ENCODE measurements at places on chromosomes 11 and 22.

- no peak for DNase-seq
These were observed 52.4 kb upstream of the TYR start for GRCh38 chr11:89125298-89125697.

GRCh38 chr11:81368192-81368591, 1365.5 kb downstream of the FAM181B start:
- DNase-seq = no peak

- no peak for DNase-seq
These were observed 850 bp upstream of the MIF start for GRCh38 chr22:23893121-23893944.

- DNase-seq = no peak
These were observed 14.3 kb upstream of the ANKK1 start for GRCh38 chr11:113373306-113373705.

DNA sequence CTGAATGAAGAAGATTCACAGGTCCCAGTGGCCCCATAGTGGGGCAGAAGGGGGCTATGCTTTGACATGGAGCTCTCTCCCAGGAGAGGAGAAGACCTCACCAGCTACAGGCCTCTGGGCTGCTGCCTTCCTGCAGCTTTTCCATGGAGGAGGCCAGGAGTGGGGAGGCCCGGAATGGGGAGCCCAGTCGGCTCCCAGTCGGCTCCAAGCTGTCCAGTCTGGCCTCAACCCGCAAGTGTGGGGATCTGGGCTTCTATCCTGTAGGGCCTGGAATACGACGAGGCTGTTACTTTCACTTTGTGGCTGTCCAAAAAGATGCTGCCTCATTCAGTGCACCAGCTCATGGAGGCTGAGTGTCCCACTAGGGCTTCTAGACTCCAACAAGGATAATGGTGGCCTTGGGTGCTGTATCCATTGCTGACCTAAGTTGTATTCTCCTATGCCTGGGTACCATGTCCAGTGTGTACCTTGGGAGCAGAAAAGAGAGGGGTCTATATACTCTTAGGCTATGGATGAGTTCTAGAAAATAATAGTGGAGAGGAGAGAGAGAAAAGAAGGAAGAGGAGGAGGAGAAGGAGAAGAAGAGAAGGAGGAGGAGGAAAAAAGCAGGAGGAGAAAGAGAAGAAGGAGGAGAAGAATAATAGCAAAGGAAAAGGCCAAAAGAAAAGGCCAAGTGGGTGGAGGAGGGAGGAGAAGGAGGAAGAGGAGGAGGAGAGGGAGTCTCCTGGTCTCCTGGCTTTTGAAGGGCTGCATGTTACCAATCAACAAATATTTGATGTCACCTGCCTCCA, 1.1 kb downstream of the MYO18B start:
- DNase-seq = no peak

DNA sequence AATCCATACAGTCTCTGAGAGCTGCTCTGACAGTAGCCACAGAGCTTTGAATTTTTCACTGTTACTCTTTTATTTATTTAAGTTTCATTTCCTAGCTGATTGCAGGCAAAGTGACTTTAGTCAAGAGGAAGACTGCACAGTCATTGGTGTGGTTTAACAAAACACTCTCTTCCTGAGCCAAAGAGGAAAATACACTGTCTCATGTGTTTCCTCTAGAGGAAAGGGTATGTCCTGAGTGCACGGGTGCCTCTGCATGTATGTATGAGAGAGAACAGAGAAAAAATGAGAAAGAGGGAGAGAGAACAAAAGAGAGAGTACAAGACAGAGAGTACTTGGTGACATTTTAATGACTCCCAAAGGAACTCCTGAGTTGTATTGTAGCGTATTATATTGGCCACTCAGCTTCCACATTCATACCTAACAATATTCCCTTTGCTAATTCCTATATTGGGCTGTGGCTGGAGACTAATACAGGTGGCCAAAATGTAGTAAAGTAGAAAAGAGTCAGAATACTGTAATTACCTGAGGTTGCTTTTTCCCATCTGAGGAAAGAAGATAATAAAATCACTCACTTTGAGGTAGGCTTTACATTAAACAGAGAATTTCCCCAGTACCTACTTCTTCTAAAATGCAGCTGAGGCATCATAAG, at the start of gene OR4D9:
TSS of gene OR4D9 (plus strand) at position 599 of the 649 bp plus-strand sequence. CDS start 3,374 bp downstream, outside the sequence.
- DNase-seq = no peak

DNA sequence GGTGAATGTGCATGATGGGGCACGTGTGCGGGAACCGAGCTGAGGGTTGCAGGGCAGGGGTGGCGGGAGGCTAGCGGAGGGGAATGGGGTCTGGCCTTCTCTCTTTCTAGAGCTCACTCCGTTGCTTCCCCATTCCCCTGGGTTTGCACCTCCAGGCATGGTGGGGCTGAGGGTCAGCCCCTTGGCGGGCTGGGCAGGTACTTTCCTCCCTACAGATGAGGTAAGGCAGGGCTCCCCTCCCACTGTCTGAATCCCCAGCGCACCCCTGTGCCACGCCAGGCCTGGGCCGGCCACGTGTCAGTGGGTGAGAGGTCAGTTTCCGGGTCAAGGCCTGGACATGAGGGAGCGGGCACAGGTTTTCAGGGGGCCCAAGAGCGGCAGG, 8.9 kb downstream of the SUSD2 start:
- no peak for DNase-seq

DNA sequence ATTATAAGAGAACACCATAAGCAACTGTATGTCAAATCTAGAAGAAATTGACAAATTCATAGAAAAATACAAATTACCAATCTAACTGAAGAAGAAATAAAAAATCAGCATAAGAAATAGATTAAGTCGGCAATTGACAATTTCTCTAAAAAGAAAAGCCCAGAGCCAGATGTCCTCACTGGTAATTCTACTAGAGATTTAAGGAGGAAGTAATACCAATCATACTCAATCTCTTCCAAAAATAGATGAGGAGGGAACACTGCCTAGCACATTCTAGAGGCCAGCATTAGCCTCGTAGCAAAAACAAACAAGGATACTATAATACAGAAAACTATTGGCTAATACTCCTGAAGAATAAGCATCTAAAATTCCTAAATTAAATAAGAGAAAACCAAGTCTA, 40.4 kb upstream of the IGLL5 start:
- no peak for DNase-seq

- DNase-seq = no peak
These were observed 1.5 kb downstream of the SIDT2 start for GRCh38 chr11:117180020-117180419.

GRCh38 chr11:66069715-66070603, at the start of gene PACS1:
PACS1 (plus strand) TSS chr11:66070272; CDS start chr11:66070487, 215 bp downstream.
- peak; percentile 36 for DNase-seq

DNA sequence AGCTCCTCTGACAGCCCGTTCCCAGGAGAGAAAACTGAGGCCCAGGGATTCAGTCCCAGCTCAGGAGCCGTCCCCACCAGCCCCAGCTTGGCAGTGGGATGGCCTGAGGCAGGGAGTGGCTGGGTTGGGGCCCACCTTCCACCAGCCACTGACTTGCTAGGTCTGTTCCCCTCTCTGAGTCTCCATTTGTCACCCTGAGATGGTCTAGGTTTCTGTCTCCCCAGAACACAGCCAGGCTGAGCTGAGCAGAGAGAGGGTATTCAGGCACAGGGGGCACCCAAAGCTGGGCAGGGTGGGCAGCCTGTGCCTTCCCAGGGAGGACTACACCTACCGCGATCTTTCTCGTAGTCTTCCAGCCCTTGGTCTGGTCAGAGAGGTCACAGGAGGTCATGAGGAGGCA, 95.7 kb downstream of the PDE2A start:
- DNase-seq = no peak

GRCh38 chr11:77136074-77136473, 8.0 kb downstream of the MYO7A start:
- no peak for DNase-seq

- DNase-seq = no peak
These were observed 54.2 kb upstream of the AMPD3 start for GRCh38 chr11:10400856-10401255.

DNA sequence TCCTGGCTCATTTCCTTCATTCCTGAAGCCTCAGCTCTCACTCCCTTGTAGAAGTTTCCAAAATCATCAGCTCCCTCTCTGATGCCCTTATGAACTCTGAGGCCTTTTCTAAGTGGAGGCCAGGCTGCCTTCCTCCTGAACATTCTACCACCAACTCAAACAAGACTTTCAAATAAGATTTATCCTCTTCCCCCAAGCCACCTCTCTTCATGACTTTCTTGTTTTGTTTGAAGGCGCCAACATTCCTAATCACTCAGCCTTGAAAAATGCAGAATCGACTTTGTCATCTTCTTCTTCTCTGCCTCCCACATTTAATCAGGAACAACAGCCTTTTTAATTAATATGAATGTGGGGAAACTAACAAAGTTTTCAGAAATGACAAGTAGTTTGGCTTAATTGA, 927.9 kb downstream of the OPCML start:
- DNase-seq = no peak

GRCh38 chr22:24578355-24579257, 14.3 kb downstream of the LRRC75B start:
- no peak for DNase-seq

- DNase-seq = no peak
These were observed 65.4 kb downstream of the TP53I11 start for GRCh38 chr11:44885065-44885810.

DNA sequence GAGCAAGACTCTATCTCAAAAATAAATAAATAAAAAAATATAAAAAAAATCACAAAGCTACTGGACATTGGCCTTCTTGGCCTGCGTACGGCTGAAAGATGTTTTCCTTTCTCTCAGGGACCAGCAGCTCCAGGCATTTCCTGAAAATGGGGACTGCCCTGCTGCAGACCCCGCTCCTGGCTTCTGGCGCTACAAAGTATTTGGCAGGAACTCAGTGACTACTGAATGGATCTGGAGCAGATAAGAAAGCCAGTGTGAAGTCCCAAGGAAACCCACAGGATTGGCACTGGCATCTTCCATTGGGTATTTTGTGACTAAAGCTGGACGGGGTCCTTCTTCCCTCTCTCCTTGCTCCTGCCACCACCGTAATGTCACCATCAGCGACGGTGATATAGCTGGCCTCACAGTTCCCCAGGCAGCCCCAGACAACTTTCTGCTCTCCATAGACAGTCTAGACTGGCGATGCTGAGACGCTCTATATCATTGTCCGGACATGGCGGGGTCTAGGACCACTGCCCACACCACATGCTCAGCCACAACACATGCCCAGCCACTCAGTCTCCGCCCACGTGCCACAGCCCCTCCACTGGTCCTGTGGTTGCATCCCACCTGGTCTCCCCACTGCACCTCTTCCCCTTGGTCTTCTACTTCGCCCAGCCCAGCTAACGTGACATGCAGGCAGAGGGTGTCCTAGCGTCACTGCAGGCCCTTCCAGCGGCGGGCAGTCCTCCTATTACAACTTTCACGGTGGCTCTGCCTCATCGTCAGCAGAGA, 22.7 kb upstream of the YPEL1 start:
- DNase-seq = no peak

DNA sequence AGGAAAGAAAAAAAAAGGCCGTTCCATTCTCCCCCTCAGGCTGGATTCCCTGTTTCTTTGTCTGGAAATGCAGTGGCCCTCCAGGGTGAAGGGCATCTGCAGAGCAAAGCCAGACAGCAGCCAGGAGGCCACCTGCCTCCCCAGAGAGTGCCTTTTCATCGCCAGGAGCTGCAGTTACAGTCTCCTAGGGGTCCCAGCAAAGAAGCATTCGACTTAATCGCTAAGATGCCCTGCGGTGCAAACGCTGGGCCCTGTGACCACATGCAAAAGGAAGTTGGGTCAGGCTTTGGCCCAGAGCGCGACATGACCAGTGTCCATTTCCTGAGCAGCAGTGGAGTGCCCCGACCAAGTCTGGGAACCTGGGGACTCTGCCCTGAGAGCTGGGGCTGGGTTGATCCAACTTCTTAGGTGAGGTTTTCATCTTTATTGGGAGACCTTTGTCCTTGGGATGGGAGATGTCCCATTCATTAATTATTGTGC, 304.6 kb downstream of the OPCML start:
- no peak for DNase-seq

GRCh38 chr11:116276051-116277044, 496.4 kb downstream of the BUD13 start:
- peak; percentile 55 for DNase-seq

GRCh38 chr22:26722159-26722558, 64.8 kb downstream of the MIAT start:
- DNase-seq = no peak

GRCh38 chr11:115780646-115781362, 276.6 kb upstream of the CADM1 start:
- DNase-seq = no peak

DNA sequence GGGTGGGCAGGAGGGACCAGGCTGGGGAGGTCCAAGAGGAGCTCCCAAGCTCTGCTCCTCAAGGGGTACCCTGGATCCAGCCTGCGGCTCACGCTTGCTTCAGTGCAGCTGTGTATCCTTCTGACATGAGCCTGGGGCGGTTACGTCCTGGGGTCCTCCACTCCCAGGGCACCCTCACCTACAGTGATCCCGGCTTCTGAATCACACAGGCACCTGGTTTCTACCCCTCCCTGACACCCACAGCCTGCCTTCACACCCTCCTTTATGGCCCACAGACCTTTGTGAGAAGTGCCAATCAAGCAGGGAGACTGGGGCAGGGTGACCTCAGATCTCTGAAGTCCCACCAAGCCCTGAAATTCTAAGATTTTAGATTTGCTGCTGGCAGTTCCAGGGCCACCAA, 1.5 kb downstream of the MPST start:
- DNase-seq = no peak

DNA sequence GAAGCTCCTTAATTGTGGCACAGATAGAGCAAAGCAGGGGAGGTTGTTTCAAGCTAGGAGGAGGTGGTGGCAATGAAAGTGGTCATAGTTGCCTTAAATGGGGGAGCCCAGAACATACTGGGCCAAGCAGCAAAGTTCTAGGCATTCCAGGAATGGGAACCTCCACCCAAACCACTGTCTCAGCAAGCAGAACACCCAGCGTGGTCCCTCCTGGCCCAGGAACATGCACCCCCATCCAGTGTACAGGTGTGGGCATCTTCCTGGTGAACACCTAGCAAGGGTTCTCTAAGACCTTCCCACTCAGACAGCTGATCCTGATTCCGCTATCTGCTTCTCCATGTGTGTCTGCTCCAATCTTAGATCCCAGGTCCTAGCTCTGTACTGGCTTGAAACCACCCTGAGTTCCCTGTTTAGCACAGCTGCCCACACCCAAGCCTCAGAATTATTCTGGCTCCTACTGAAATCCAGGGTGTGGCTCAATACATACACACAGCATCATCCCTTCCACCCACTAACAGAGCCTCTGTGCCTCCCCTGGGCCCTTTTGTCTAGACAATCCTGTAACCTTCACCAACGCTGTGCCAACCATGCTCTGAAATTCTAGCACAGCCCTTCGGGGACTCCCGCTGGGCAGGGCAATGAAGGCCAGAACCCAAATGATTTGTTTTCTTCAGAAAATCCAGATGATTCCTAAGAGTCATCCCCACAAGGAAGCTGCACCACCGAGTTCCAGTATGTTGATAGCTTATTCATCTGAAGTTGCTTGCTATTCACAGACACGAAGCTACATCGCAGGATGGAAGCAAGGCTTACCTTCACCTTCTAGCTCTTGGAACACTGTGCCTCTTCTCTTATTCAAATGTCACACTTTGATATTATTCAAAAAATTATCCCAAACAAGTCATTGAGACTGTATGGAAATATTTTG, 76.6 kb downstream of the ABTB2 start:
- no peak for DNase-seq

- no peak for DNase-seq
These were observed 16.8 kb upstream of the ADSL start for GRCh38 chr22:40329466-40329865.
